Vagina (tissue), 2 donors: ENCODE measurements at places on chromosomes 1 and 21.

DNA sequence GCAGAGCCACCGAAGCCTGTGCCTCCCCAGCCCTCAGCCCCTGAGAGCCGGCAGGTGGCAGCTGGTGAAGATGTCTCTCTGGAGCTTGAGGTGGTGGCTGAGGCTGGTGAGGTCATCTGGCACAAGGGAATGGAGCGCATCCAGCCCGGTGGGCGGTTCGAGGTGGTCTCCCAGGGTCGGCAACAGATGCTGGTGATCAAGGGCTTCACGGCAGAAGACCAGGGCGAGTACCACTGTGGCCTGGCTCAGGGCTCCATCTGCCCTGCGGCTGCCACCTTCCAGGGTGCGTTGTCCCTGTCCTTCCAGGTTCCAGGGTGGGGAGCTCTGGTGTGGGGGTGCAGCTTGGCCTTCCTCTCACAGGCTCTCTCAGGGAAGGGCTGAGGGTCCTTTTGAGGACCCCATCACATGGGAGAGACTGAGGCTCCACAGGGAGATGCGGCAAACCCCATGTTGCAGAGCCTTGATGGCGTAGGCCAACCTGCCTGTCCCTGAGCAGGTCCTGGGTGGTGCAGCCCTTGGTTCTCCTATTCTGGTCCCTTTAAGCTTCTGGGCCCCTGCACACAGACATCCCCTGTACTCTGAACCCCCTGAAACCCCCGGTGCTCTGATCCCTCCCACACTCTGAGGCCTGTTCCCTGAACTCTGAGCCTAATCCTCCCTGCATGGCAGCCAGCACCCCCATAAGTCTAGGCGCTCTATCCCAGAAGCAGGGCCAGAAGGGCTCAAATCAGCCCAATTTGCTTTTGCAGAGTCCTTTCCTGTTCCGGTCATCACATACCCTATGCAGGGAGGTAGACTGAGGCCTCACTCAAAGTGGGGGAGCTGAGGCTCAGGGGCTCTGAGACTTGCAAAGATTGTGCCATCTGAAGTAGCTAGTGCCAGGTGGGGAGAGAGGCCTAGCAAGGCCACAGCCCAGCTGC is 88.5 kb downstream of the TRIM11 start:
- DNase-seq = no peak

GRCh38 chr1:234372011-234372757 is 1.1 kb upstream of the COA6 start:
- DNase-seq = no peak

DNA sequence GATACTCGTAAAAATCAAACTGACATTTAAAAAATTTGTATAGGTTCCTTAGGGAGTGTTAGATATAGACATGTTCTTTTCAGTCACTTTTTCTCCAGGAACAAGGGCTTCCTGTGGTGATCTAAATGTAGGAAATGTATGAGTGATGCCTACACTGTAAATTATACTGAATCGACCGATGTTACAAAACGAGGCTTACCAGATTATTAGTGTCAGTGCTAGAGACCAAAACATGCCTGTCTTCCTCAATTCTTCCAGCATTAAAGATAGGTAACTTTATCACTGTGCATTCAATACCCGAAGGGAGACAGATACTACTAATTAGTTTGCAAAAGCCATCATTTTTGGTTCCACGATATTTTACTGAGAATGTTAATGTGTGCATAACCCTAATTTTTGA is 86.1 kb downstream of the BRINP3 start:
- DNase-seq = no peak

GRCh38 chr21:34027721-34028461 is 45.5 kb upstream of the MRPS6 start:
- DNase-seq = no peak

- DNase-seq = no peak
Observed at GRCh38 chr1:223057569-223058093, 85.4 kb downstream of the TLR5 start.

DNA sequence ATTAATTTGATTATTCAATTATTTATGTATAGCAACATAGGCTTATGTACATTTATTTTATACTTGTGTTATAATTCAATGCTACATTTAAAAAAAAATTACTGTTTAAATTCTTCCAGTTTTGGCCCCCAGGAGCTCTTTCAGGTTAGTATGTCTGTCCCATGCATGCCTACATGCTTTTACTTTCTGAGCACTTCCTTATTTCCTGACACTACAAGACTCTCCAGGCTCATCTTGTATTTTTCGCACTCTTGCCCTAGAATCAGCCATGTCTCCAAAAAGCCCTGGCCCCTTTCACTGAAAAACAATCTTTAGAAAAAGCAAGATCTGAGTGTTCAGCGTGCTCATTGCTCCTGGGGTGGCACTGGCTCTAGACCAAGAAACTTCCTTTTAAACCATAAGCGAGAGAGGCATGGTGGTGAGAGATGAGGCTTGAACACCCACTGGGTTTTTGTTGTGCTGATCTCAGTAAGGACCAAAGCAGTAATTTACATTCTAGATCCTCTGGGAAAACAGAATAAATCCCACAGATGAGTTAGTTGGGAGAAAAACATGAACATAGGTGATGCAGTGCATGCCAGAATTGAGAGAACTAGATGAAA is 95.0 kb downstream of the SLC30A10 start:
- DNase-seq = no peak

DNA sequence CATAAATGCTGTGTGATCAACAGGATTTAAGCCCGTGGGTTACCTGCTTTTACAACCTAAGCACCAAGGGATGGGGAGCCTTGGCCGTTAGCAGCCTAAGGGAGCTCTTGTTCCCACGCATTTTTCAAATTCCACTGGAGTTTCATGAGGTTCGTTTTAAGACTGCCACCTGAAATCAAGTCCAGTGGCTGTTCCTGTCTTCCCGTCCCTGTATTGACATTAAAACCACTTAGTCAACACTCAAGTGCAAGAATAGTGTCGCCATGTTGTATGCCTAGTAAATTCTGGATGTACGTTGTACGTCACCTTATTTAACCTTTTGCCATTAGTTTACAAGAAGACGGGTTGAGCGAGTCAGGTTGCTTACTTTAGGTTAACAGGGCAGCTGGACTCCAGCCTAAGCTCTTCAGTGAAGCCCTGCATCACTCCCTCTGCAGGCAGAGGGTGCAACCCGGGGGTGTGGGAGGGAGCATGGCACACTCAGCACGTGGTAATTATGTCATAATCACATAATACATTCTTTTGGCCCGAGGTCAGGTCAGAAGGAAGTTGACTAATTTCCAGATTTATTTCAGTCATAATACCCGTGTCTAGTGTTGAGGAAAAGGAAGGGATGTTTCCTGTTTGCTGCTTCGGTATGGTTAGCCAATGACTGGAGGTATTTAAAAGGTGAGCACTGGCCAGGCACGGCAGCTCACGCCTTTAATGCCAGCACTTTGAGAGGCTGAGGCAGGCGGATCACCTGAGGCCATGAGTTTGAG is 42.5 kb downstream of the CNST start:
- DNase-seq = no peak

DNA sequence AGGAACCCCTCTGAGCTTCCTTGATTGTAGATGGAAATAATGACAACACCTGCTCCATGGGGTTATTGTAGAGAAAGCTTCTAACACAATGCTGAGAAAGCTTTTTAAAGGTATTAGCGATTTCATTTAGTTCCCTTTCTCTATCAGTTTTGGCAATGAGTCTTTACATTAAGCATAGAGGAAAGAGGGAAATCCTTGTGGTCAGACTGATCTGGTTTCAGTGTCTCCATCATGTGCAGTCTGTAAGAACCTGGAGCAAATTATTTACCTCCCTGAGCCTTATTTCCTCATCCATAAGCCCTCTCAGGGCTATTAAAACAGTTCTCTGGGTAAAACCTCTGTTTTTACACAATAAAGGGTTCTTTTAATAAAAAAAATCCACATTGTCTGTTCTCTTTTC is 87.5 kb downstream of the FGGY start:
- no peak for DNase-seq

- no peak for DNase-seq
Observed at GRCh38 chr1:109135940-109136339, 22.0 kb downstream of the ELAPOR1 start.

- DNase-seq = no peak
Observed at GRCh38 chr1:12539705-12540579, 78.1 kb downstream of the DHRS3 start.

- DNase-seq = no peak
Observed at GRCh38 chr1:171366085-171366484, 52.1 kb downstream of the FMO4 start.

DNA sequence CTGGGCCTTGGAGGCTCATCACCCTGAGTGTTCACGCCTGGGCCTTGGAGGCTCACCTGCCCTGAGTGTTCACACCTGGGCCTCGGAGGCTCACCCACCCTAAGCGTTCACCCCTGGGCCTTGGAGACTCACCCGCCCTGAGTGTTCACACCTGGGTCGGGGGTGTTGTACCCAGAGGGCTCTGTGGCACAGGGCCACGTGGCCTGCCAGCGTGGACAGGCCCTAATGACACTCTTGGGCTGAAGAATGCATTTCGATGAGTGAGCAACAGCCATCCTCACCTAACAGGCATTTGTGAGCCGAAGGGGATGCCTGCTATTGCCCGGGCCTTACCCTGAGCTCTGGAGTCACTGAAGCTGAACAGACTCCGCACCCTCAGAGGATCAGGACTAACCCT is 17.5 kb downstream of the SLC19A1 start:
- DNase-seq = no peak

GRCh38 chr1:147585640-147586383 is 44.5 kb downstream of the BCL9 start:
- no peak for DNase-seq

GRCh38 chr1:111863401-111863800 is 107.7 kb downstream of the DDX20 start:
- DNase-seq = no peak

DNA sequence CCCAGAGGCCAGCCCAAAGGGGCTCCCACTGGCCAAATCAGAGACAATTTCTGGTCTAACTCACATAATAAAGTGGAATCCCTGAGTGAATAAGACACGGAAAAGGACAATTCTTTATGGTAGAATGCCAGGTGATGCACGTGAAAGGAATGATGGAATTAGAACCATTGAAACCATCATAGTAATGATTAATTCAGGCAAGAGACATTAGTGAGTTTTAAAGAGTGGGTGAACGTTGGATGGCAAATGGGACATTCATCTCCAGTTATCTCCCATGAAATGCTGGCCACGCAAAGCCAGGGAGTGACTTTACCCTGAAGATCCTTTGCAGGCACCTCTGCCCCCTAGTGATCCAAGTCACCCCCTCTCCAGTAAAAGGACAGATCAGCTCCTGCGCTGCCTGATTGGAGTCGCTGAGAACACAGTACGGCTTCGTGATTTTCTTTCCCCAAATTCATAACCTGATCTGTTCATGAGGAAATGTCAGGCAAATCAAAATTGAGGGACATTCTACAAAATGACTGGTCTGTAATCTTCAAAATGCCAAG is 87.5 kb downstream of the AJAP1 start:
- DNase-seq = no peak

DNA sequence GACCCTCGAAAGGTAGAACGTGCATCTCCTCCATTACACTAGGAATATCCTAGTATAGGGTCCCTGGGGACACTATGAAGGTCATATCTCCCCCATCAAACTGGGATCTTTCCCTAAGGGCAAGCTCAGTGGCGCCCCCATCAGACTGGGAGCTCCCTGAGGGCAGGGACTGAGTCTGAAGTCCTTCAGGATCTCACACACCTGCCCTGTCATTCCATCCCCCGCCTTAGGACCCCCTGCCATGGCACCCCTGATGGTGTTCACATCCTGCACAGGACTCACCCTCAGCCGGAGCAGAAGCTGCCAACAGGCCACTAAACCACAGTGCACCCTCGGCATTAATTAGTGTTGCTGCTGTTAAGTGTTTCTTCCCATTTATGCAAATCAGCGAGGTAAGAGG is 50.4 kb downstream of the IGSF21 start:
- no peak for DNase-seq

- DNase-seq = no peak
Observed at GRCh38 chr1:155591770-155592169, 18.2 kb upstream of the MSTO1 start.

- DNase-seq = no peak
Observed at GRCh38 chr1:109368464-109368863, 29.3 kb downstream of the SORT1 start.

- no peak for DNase-seq
Observed at GRCh38 chr1:18926315-18927081, 24.1 kb upstream of the ALDH4A1 start.

DNA sequence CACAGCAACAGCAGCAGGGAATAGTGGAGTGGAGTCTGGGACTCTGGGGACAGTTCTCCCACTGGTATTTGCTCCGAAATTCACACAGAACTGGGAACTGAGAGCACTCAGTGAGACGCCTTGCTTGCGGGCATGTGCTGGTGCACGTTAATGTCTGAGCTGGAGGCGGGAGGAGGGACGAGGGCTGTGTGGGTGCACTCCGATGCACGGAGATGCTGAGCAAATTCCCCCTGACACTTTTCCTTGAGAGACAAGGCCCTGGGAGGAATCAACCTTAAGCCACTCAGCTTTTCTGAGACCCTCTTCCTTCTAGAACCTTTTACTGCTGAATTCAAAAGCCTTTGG is 2.8 kb downstream of the RGS8 start:
- no peak for DNase-seq

GRCh38 chr1:52238474-52238873 is 96.6 kb downstream of the ZFYVE9 start:
- DNase-seq = no peak

DNA sequence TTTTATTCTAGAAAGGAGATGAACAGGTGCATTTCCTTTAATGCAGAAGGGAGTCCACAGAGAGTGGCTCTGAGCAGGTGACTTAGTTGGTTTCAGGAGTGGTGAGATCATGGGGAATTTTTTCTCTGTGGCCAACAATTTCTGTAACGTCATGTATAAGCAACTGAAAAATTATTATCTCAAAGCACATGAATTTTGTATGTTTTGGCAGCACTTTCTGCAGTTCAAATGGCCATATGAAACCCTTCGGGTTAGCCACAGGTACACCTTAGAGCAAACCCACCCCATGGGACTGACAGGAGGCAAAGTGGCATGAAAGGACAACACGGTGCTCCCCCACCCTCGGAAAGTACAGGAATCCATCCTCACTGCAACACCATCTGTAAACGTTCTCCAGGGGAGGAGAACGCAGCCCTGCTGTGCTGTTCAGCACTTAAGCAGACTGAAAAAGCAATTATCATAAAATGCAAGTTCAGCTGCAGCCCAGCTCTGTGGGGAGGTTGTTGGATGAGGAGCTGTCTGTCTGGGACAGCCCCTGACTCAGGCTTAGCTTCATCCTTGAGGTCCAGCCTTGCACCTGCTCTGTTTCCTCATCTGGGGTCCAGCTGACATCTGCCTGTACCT is 55.8 kb upstream of the CLDN14 start:
- DNase-seq = no peak

DNA sequence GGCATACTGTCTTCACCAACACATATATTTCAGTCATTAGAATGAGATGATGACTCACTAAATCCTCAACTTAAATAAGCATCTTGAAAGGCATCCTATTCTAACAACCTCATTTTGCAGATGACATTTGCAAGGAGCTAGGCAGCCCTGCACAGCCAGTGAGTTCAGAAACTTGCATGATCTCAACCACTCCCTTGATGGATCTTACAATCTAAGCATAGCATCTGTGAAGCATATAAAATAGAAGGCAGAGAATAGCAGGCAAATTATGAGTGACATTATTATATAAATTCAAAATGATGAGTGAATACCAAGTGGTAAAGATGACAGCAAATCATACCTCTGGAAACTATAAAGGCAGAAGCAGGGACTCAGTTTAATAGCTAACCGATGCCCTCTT is 31.6 kb downstream of the KRTAP20-3 start:
- DNase-seq = no peak
